ENCODE measurements at places on chromosomes 7 and 10.

GRCh38 chr10:113027230-113027573, 77.2 kb downstream of the TCF7L2 start:
- DNase-seq, result no peak

GRCh38 chr10:51569467-51569866, 129.9 kb downstream of the CSTF2T start:
- no peak for DNase-seq

DNA sequence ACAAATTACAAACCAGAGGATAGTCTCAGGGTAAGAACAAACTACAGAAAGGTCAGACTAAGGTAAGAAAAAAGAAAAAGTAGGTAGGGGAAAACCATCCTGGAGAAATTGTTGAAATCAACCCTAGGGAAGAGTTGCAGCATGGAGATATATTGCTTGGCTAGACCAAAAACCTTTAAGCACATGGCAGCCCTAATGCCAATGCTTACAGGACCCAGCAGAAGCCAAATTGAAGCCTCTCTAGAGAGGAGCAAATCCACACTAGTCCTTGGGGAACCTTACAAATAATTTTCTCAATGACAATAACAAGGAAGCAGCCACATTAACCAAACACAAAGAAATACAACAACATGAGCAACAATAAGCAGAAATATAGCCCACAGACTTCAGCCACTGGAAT, 81.9 kb downstream of the CNOT4 start:
- DNase-seq, result no peak

- DNase-seq, result no peak
Measured at GRCh38 chr10:15324611-15325010, 46.5 kb downstream of the FAM171A1 start.

DNA sequence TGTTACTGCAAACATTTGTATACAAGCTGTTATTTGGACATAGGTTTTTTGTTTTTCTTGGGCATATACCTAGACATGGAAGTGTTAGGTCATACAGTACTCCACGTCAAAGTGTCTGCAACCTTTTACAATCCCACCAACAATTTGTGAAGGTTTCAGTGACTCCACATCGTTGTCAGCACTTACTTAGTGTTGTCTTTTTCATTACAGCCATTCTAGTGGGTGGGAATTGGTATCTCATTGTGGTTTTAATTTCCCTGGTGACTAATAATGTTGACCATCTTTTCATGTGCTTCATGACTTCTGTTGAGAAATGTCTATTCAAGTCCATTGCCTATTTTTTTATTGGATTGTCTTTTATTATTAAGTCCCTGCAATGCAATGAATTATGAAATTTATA, 95.0 kb downstream of the UBE3C start:
- DNase-seq, result no peak

GRCh38 chr10:21076381-21076780, 179.3 kb upstream of the NEBL start:
- no peak for DNase-seq

DNA sequence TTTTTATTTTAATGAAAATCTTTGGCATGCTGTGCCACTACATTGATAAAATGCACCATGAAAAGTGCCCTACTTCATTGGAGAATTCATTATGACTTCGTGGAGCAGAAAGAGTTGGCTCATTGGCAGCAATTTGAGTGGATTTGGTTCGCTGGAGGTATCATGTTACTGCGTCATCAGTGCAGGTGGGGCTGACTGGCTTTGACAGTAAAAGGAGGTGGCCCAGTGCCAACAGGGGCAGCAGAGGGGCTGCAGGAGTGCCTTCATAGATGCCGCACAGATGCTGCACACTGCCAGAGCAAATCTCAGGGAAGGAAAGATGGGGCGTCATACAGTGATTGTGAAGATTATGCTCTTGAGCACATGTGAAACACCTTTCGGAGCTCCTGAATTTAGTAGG, 22.2 kb downstream of the FZD1 start:
- peak; percentile 96 for DNase-seq

DNA sequence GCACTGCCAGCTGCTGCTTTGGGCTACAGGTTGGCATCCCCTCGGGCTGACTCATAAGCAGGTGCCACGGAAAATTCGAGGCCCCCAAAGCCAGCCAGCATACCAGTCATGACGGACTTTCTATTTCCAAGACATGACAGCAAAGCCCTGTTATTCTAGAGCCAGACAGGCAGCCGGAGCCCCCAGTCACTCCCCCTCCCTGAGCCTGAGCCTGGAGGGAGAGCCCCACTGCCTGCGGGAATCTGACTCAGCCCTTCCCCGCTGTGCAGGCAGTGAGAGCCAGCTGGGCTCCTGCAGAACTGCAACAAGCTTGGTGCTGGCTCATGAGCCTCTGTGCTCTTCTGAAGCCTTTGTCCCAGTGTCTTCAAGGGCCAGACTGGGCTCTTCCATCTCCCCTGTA, 15.8 kb downstream of the BTBD16 start:
- DNase-seq, result no peak

DNA sequence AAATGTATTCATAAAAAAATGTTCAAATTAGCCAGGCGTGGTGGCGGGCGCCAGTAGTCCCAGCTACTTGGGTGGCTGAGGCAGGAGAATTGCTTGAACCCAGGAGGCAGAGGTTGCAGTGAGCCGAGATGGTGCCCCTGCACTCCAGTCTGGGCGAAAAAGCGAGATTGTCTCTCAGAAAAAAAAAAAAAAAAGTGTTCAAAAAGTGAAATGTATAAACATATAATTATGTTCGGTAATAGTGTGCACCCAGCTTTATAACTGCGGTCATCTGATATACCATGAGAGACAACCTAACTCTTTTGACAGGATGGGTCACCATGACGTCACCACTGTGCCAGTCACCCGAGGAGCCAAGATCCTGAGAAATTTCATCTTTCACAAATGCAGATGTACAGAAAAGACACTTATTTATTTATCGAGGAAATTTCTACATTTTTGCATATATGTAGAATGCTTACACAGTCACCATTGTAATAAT, 594 bp upstream of the RP9 start:
- no peak for DNase-seq

- no peak for DNase-seq
Measured at GRCh38 chr10:22875581-22875980, 52.3 kb upstream of the ARMC3 start.

GRCh38 chr7:91953618-91954017, 13.0 kb downstream of the AKAP9 start:
- no peak for DNase-seq

Measured in DMS79 treated with DMSO at 0.1 percent for 48 hours (cell line).